ENCODE measurements at places on chromosomes 3 and 15.

- no peak for DNase-seq
Measured at GRCh38 chr15:32866454-32867312, 148.9 kb downstream of the GREM1 start.

- DNase-seq = no peak
Measured at GRCh38 chr3:141360888-141361598, 7.3 kb upstream of the ZBTB38 start.

DNA sequence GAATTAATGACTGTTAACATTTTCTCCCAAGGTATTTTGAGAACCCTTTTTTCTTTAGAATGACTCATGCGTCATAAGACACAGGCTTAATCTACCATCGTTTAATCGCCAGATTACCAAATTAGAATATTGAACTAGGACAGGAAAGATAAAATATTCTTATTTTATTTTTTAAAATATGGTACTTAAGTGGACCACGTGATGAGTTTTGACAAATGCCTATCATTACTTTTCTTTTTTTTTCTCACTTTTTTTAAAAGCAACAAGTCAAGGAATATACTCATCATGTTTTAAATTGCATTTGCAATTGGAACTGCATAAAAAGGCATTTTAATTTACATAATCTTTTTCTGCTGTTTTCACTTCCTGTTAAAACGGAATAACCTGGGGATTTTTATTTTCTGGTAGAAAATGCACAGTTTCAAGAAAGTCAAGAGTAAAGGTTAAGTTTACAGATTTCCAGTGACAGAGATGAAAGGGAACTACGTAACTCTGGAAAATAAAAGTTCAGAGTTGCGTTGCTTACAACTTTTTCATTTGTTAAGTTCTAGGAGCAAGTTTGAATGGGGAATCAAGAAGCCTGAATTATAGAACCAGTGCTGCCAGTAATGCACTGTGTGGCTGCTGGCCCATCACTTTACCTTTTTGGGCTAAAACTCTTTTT lies 23.6 kb downstream of the SIAH2 start:
- DNase-seq = no peak

GRCh38 chr3:174869448-174869847 lies 10.3 kb downstream of the NAALADL2 start:
- no peak for DNase-seq

- DNase-seq = peak; percentile 30
Measured at GRCh38 chr3:59450946-59451763, 401.3 kb upstream of the CFAP20DC start.

DNA sequence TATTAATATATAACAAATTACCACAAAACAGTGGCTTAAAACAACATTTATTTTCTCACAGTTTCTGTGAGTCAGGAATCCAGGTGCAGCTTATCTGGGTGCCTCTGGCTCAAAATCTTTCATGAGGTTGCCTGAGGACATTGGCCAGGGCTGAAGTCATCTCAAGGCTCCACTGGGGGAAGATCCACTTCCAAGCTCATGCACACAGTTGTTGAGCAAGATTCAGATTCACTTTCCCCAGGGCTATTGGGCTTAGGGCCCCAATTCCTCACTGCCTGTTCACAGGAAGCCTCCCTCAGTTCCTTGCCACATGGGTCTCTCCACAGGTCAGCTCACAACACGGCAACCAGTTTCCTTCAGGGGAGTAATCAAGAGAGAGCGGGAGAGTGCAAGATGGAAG lies 35.0 kb downstream of the RFTN1 start:
- DNase-seq = no peak

GRCh38 chr3:10162185-10162584 lies 2.5 kb upstream of the IRAK2 start:
- no peak for DNase-seq

DNA sequence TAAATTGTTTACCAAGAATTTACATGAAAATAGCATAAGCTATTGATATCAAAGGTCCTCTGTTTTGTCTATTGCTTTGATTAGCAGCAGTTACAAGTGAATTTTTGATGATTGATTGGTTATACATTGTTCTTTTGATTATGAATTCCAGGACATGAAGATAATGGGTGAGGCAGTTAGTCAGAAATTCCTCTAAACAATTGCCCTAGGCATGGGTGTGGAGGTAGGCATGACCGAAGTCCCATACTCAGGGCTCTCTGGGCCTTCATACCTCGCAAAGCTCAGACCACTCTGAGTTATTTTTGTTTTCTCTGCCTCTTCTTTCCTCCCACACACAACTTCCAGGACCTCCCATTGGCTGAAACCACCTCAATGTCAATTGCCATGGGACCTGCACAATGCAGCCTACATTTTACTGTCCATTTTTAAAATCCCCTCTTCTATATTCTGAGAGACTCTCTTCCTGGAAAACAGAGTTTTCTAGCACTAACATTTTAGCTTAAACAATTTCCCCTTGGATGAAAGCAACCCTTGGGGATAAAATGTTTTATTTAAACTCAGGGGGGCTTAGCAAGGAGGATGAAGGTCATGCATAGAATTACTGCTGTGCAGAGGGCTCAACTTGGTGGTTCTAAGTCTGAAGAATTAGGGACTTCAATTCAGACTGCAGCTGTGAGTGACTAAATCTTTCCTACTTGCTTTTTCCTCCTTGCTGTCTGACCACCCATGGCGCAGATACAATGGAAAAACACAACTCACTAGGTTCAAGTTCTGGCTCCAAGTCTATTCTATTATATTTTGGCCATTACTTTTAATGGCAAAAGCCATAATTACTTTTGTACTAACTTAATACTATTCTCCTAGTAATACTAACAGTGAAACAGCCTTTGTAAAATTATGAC lies 594.8 kb downstream of the NTRK3 start:
- no peak for DNase-seq

DNA sequence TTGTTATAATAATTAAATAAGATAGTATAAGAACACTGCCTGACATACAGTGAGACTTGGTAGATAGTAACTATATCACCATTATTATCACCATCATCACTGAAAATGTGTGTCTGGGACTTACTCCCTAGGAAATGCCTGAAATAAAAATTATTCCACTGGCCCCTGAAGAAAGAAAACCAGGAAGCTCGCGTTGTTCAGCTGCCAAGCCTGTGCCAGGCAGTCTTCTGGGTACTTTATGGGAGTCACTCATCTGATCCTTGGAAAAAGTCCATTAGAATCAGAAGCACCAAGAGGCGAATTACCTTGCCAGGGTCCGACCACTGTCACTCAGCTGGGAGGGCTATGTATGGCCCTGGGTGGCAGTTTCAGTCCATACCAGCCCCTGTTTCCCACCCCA lies 220.3 kb upstream of the TPM1 start:
- DNase-seq = no peak

GRCh38 chr3:99627062-99627826 lies 11.2 kb upstream of the COL8A1 start:
- DNase-seq = no peak

DNA sequence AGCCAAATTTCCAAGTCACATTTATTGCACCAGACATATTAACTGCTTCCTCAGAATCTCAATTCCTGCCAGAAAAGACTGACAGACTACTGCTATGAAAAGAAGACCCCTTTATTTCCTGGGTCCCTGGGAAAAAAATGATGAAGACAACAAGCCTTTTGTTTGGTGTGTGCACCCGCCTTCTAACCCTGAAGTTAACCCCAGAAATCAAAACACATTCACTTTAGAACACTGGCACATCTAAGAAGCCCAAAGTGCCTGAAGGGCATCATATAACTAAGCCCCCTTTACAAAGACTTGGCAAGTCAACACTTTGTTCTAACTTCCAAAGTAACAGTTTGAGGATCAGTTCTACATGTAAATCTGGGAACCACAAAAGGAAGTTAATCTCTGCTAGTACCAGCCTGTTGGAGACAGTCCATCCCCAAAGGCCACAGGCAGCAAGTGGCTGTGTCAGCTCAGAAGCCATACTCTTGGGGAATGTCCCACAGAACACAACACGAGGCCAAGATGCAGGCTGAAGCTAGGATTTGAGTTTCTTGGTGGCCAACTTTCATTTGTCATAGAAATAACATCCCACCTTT lies 16.3 kb upstream of the ATP1B3 start:
- DNase-seq = no peak

GRCh38 chr3:15204005-15204404 lies 2.0 kb upstream of the CAPN7 start:
- no peak for DNase-seq

- no peak for DNase-seq
Measured at GRCh38 chr3:149678351-149678950, 20.6 kb upstream of the WWTR1 start.

DNA sequence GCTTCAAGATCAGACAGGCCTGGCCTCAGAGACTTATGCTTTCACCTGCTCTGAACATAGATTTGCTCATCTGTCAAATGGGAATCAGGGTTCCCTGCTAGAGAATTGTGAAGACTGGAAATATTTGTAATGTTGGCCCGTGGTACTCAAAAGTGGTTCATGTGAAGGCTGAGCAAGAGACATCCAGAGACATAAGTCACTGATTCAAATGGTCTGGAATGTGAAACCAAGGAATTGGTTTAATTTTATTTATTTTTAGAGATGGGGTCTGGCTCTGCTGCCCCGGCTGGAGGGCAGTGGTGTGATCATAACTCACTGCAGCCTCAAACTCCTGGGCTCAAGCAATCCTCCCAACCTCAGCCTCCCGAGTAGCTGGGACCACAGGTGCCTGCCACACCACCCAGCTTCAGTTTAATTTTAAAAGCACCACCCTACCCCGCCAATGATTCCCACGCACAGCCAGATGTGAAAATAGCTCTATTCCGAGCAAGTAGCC lies 60.1 kb downstream of the DAPK2 start:
- no peak for DNase-seq

- DNase-seq = no peak
Measured at GRCh38 chr3:184333700-184334099, 3.7 kb upstream of the FAM131A start.
